ENCODE measurements at places on chromosomes 2 and 18.

DNA sequence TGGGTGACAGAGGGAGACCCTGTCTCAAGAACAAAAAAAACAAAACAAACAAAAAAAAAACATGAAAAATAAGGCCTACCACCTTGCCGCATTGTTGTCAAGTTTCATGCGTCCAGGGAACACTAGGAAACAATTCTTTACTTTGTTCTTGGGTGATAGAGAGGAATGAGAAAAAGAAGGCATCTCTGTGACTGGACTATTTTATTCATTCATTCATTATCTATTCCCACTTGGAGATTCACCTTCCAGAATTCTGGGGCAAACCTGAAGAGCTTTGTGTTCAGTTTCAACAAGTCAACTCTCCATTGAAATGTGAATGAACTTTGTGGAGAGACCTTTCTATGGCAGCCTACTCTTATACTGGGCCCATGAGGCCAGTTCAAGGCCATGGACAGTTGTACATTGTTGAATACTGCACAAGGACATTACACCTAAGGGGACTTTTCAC is 88.5 kb upstream of the NDUFV2 start:
- DNase-seq, result no peak

DNA sequence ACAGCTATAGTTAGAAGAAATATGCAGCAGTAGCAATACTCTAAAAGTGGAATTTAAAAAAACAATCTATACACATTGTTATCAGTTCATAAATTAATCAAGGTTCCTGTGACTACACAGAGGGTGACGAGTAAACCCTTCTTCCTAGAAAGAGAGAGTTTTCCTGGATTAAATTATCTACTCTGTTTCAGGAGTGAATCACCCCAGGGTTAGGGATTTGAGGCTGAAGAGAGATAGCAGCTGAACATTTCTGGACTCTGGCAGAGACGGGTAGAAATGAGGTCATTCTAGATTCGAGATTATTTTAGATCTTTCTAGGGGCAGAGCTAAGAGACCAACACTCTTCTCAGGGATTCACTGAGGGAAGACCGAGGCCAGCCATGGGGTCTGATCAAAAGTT is 38.8 kb upstream of the PMAIP1 start:
- no peak for DNase-seq

GRCh38 chr2:223051693-223052289 is at the start of gene KCNE4:
Gene KCNE4, plus strand, starts transcription at chr2:223052190. Its CDS starts 641 bp downstream, at chr2:223052831.
- no peak for DNase-seq

DNA sequence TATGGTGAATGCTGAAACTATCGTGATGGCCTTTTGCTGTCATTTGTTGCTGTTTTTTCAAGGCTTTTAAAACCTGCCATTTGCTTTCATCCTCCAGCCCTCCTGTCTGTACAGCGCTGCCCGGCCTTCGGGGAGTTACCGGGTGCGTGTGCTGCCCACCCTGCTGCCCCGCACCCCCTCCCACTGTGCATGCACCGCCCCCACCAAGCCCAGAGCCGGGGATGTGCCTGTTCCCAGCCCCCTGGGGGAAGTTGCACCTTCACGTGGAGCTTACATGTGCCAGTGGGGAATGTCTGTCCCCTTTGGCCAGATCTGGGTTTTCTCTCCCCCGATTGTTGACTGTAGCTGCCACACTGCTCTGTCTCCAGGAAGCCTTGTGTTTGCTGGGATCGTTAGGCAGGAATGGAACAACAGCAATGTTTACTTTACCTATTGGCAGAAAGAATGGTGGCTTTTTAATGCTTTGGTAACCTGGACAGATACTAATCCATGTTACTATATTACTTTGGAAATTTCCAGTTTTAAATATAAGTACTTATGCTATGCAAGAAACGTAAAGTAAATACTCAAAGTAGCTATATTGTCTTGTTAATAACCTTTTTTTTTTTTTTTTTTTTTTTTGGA is 64.8 kb upstream of the RBM44 start:
- peak; percentile 90 for DNase-seq

- no peak for DNase-seq
Measured at GRCh38 chr2:68693951-68694350, 40.7 kb upstream of the ARHGAP25 start.

DNA sequence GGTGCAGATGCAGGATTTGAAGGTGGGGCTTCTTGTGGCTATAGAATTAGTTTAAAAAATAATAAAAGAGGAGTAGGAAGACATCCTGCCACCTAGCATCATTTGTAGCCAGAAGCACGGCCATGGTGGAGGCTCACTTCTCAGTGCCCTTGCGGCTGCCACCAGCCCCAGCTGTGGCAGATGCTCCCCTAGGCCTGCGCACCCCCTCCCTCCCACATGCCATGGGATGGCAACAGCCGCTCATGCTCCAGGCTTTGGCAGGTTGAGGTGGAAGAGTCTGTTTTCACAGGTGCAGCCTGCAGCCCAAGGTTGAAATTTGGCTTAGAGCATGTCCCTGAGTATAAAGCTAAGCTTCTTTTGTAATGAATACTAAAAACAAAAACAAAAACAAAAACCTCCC is 96.4 kb downstream of the GATA6 start:
- no peak for DNase-seq

GRCh38 chr2:100174026-100174431 is 31.6 kb upstream of the AFF3 start:
- no peak for DNase-seq

DNA sequence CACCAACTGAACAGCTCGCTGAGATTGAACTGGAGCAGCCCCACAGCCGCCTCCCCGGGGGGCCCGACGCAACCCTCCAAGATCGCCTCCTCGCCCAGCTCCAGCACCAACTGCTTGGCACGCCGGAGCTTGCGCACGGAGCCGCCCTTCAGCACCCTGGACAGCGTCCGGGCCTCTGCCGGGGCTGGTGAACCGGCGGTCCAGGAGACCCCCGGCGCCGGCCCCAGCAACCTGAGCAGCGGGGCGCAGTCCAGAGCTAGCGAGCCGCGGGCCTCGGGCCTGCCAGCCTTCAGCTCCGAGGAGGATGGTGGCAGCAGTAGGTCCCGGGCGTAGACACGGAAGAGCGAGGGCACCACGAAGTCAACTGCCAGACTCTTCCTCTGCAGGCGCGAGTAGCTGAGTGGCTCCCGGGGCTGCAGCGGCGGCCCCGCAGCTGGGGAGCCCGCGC is 1.2 kb downstream of the ALK start:
- DNase-seq, result no peak

DNA sequence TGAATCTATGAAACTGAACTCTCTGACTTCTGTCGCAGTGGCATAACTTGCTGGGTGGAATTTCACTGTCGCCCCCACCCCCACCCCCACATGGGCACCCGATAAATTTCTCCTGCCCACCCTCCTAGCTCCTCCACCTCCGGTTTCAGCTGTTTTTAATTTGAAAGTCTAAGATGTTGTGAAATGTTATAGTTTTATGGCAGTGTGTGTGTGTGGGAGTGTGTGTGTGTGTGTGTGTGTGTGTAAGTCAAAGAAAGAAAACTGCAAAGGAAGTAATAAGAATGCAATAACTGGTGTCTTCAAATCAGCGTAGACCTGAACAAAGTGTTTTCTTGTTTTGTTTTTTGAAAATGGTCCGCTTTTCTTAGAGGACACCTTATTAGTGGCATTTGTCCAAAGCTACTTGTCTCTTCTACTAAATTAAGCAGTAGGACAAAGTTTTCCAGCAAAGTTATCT is 388 bp downstream of the DTNA start:
- no peak for DNase-seq

DNA sequence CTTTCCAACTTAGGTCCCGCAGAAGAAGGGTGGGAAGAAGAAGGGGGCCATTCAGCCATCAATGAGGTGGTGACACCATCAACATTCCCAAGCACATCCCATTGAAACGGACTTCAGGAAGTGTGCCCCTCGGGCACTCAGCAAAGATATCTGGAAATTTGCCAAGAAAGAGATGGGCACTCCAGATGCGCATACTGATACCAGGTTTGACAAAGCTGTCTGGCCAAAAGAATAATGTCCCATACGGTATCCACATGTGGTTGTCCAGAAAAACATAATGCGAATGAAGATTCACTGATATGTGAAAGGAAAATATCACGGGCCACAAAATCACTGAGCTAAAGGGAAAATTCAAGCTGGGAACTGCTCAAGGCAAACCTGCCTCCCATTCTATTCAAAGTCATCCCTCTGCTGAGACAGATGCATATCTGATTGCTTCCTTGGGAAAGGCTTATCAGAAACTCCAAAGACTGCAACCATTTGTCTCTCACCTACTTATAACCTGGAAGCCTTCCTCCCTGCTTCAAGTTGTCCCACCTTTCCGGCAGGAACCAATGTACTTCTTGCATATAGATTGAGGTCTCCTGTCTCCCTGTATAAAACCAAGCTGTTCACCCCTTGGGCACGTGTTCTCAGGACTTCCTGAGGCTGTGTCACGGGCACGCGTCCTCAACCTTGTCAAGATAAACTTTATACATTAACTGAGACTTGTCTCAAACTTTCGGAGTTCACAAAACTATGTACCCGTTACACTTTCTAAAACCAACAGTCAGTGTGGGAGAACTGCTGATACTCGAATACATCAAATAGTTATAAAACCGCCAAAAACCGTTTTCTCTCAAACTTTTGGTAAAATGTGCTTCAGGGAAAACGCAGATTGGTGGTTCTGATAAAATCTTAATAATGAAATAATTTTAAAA is 1.3 kb upstream of the PDK1 start:
- no peak for DNase-seq

GRCh38 chr2:71862921-71863320 is 284.7 kb downstream of the CYP26B1 start:
- DNase-seq, result no peak

Measured in HepG2 (cell line).